HepG2 (cell line): ENCODE measurements at places on chromosomes 13 and 19.

DNA sequence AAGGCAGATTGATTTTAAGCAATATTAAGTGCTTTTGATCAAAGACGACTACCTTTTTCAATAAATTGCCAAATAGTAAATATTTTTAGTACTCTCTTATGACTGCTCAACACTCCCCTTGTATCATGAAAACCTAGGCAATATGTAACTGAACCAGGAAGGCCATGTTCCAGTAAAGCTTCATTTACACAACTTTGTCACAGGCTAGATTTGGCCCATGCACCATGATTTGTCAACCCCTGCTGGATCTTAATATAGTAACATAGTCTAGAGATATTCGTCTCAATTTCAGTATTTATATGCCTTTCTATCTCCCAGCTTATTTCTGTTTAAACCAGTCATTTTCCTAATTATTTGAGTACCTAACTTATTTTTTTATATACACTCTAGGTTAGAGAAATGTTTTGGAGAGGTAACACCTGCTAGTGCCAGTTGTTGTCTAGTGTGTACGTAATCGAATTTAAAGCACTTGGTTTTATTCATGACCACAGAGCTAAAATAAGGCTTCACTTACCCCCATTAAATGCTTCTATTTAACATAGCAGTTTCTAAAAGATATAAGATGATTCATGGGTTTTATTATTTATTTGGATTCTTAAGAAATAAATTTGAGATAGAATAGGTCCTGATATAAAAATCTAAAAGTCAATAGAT lies 21.0 kb downstream of the TPP2 start:
- no peak for DNase-seq

- DNase-seq = no peak
These were observed 188.3 kb downstream of the KLF12 start for GRCh38 chr13:73945871-73946270.

GRCh38 chr19:7691497-7691896 lies 10.4 kb downstream of the FCER2 start:
- no peak for DNase-seq

GRCh38 chr19:48970923-48971395 lies 5.8 kb downstream of the FTL start:
- DNase-seq = peak; percentile 57

- DNase-seq = no peak
These were observed 54.7 kb upstream of the GAS6 start for GRCh38 chr13:113918580-113918979.

DNA sequence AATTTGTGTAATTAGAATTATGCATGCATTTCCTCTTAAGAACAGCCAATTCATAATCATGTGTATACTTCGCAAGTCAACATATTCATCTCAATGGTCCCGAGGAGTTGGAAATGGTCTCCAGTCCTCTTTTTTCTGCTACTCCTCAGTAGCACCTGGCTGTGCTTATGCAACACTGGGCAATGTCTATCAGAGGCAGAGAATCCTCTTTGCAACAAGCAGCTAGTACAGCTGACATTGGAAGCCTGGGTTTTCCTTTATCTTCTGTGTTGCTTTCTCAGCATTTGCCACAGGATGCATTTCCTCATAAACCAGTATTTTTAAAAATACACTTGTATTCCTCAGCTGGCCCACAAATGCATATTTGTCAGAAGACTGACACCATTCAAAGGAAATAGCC lies 405.3 kb upstream of the GPC6 start:
- DNase-seq = no peak

DNA sequence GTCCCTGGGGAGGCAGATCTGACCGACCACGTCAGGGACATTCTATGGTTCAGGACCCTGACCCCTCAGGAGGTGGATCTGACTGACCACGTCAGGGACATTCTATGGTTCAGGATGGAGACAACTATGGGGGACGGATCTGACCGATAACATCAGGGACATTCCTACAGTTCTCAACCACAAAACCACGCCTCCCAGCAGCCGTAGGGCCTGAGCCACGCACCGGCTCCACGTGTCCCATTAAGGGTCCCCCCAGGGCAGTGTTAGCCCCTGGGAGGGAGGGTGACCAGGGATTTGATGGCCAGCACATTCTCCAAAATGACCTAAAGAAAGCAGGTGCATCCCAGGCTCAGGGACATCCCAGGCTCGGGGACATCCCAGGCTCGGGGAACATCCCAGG lies 49.0 kb upstream of the C13orf46 start:
- DNase-seq = no peak

DNA sequence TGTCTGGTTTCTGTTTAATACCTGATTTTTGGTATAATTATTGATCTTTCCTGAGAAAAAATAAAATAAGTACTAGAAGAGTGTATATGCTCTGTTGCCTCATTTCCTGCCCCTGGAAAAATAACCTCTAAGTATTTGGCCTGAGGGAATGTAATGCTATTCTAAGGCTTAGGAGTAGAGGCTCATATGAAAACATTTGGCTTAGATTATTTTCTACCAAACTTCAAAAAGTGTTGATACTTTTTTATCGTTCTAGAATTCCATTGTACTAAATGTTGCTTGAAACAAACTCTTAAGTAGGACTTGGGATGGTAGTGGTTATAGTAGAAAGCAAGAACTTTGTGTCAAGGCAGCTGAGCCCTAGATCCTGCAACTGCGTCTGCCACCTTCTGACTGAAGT lies 57.8 kb downstream of the COG3 start:
- no peak for DNase-seq

DNA sequence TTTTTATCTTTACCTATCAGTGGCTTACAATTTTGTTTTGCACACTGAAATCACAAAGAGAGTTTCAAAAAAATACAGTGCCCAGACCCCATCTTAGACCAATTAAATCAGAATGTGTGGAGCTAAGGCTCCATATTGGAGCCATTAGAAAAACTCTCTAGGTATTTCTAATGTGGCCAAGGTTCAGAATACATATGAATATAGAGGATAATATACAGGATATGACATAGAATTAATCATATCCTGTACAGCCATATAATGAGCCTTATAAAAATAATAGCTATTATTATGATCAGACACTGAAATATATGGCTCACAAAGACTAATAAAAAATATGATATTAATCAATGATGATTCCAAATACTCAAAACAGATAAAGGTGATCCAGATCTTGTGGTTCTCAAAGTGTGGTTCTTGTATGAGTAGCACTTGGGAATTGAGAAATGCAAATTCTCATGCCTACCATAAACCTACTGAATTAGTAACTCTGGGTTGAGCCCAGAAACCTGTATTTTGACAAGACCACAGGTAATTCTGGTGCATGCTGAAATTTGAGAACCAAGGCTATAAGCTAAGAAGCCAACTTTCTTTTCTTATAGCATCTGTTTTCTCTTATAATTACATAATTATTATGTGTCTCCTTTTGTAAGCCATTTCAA lies 408.0 kb downstream of the DIAPH3 start:
- no peak for DNase-seq
